ENCODE measurements at places on chromosomes 13 and 19. TPM values are rescaled to one million over a fixed set of nuclear protein-coding genes. Genes with fewer than 3 reads are reported as not detected.

GRCh38 chr19:11131471-11131870, 24.1 kb downstream of the SPC24 start:
- H3K27me3 ChIP-seq: no peaks in the 10 kb centered on the region
- no peak for DNase-seq
- H3K27ac ChIP-seq: no peak overlapping the region
- H3K4me1 ChIP-seq: no peaks in the 10 kb centered on the region
- no peak overlapping the region for H3K4me3 ChIP-seq
- peaks cover 14% of the 10 kb centered on the region for H3K36me3 ChIP-seq

- H3K4me1 ChIP-seq: no peaks in the 10 kb centered on the region
- H3K27ac ChIP-seq: no peak overlapping the region
- no peaks in the 10 kb centered on the region for H3K36me3 ChIP-seq
Observed at GRCh38 chr13:50993934-50994333, 84.3 kb downstream of the RNASEH2B start.

DNA sequence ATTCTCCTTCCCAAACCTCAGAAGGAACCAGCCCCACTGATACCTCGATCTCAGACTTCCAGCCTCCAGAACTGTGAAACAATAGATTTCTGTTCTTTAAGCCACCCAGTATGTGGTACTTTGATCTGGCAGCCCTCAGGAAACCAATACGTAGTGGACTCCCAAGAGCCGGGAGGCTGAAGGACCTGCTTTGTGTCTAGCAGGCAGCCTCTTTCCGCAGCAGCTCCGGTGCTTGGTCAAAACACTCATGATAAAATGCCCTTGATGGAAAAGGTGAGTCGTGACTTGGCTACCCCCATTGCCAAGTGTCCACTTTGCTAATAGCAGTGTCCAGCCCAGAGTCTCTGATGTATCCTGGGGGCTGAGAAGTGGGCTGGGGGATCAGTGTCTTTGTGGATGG, 158.8 kb upstream of the TMTC4 start:
- no peak overlapping the region for H3K4me3 ChIP-seq
- H3K36me3 ChIP-seq: no peaks in the 10 kb centered on the region
- no peaks in the 10 kb centered on the region for H3K27me3 ChIP-seq
- no peak for DNase-seq
- no peak overlapping the region for H3K27ac ChIP-seq

IL12RB1 gene
- polyA plus RNA-seq: 0.15 TPM

DNA sequence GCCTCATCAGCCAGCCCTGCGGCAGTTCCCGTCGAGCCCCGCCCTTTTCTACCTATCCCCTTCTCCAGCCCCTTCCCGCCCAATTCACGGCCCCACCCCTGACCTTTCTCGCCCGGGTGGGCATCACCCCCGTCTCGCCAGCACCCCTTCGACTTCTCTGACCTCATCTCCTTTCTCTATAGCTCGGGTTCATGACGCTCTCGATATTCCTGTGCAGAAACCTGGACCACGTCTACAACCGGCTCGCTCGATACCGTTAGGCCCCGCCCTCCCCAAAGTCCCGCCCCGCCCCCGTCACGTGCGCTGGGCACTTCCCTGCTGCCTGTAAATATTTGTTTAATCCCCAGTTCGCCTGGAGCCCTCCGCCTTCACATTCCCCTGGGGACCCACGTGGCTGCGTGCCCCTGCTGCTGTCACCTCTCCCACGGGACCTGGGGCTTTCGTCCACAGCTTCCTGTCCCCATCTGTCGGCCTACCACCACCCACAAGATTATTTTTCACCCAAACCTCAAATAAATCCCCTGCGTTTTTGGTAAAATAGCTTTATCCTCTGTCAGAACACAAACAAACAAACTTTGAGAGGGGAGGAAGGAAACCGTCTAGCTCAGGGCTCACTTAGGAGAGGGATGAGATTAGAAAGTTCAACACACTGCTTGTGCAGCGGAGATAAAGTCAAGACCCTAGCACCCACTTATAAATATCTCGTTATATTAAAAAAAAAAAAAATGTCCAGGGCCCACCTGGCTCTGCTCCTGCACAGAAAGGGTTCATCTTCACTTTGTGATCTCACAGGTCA, 5.1 kb downstream of the CD37 start:
- no peaks in the 10 kb centered on the region for H3K36me3 ChIP-seq
- no peaks in the 10 kb centered on the region for H3K4me1 ChIP-seq
- H3K27ac ChIP-seq: peak overlapping the region; percentile 91

FXYD7 gene
- polyA plus RNA-seq: not detected

DNA sequence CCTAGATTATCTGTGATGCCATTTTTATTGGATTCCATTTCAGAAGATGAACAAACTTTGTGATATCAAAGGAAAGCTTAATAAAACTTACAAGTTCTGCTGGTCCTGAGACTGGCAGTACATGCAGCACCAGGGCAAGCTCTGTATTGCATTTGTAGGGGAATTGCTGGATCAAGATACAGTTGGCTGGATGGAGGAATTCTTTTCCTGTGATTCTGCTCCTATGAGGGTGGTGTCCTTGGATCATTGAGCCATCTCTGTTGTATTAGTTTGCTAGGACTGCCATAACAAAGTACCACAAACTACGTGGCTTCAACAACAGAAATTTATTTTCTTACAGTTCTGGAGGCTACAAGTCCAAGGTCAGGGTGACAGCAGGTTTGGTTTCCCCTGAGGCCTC, 33.9 kb upstream of the CSNK1A1L start:
- no peaks in the 10 kb centered on the region for H3K36me3 ChIP-seq
- no peaks in the 10 kb centered on the region for H3K4me1 ChIP-seq
- H3K27ac ChIP-seq: no peak overlapping the region

- H3K4me3 ChIP-seq: no peak overlapping the region
- H3K27ac ChIP-seq: no peak overlapping the region
- H3K4me1 ChIP-seq: peaks cover 3% of the 10 kb centered on the region
- no peaks in the 10 kb centered on the region for H3K36me3 ChIP-seq
- DNase-seq: no peak
Observed at GRCh38 chr19:46984077-46985010, 35.3 kb upstream of the NPAS1 start.

DNA sequence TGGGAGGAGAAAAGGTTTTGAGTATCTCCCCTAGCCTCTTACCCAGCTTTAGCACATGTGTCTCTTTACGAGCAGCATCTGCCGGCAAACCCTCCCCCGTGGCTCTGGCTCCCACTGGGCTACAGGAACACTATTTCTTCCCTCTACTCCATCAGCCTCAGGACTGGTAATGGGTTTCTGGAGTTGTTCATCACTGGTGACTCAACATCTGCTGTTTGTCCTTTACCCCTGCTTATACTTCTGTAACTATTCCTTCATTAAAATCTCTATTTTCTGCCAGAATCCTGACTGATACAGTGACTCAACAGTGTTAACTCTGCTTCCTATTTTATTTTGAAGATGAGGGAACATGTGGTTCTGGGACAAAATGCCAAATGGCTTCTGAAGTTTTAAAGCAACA, 437.3 kb upstream of the HTR2A start:
- no peak for DNase-seq
- H3K27ac ChIP-seq: no peak overlapping the region
- no peak overlapping the region for H3K4me3 ChIP-seq

DNA sequence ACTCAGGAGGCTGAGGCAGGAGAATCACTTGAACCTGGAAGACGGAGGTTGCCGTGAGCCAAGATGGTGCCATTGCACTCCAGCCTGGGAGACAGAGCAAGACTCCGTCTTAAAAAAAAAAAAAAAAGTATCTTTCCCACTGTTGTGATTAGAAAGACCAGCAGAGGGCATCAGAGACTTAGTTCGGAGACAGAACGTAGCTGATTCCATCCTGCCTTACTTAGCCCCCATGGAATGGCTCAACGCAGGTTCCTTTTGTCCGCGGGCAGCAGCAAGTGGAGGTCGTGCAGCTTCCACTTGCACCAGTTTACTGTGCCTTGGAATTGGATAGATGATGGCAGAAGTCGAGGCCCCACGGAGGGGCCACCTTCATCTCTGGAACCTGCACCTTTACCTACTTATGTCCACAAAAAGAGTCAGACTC, 8.1 kb downstream of the TIMM29 start:
- H3K27me3 ChIP-seq: no peaks in the 10 kb centered on the region
- no peaks in the 10 kb centered on the region for H3K36me3 ChIP-seq
- no peak overlapping the region for H3K4me3 ChIP-seq
- H3K4me1 ChIP-seq: peaks cover 15% of the 10 kb centered on the region

SMIM24 gene
- polyA plus RNA-seq: 143 TPM

GRCh38 chr13:23980160-23980551, 82.9 kb upstream of the C1QTNF9B start:
- no peaks in the 10 kb centered on the region for H3K4me1 ChIP-seq
- no peaks in the 10 kb centered on the region for H3K36me3 ChIP-seq
- DNase-seq: peak; percentile 86
- H3K27me3 ChIP-seq: no peaks in the 10 kb centered on the region
- H3K4me3 ChIP-seq: peak overlapping the region; percentile 21

- no peak for DNase-seq
- no peak overlapping the region for H3K4me3 ChIP-seq
- no peak overlapping the region for H3K27ac ChIP-seq
- H3K27me3 ChIP-seq: no peaks in the 10 kb centered on the region
Observed at GRCh38 chr13:44389876-44390275, 16.3 kb downstream of the SERP2 start.

- DNase-seq: no peak
- no peak overlapping the region for H3K27ac ChIP-seq
- no peaks in the 10 kb centered on the region for H3K27me3 ChIP-seq
- H3K36me3 ChIP-seq: no peaks in the 10 kb centered on the region
Observed at GRCh38 chr13:102291587-102292218, 110.1 kb downstream of the FGF14 start.

DNA sequence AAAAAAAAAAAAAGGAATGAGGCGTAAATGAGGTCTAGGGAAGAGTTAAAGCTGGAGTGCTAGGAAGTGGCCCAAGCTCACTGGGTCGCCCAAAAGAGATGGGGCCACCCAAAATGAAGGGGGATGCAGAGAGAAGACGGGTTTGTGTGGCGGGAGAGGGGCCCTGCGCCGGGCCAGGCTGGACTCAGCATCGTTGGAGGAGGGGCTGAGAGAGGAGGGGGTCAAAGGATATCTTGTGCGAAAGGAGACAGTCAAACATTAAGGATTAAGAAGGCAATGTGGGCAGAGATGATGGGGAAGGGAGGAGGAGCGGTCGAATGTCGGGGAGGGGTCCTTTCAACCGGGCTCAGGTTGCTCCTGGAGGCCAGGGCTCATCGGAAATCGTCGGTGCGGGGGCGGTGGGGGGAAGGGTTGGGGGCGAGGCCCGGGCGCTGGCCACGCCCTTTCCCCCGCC, 825 bp upstream of the CARM1 start:
- DNase-seq: peak; percentile 67
- no peaks in the 10 kb centered on the region for H3K36me3 ChIP-seq
- H3K4me3 ChIP-seq: no peak overlapping the region
- H3K27me3 ChIP-seq: no peaks in the 10 kb centered on the region

NR1H2 gene
- 45.9 TPM for polyA plus RNA-seq

DNA sequence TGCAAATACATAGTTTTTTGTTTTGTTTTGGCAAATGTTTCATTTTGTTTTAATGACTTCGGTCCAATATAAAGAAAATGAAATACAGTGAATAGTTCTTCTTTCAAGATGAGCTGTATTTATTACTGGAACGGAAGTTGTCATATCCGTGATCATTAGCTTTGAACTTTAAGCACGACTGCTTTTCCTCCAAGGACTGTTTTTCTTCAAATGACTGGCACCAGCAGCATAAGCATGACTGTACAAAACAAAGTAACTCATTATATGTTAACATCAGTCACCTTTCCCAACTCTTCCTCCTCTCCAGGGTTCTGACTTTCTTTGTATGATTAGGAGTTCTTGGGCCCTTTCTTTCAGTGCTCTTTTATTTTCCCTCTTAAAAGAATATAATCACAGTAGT, 20.5 kb downstream of the EDNRB start:
- no peak overlapping the region for H3K27ac ChIP-seq
- no peak for DNase-seq
- no peaks in the 10 kb centered on the region for H3K27me3 ChIP-seq
- no peak overlapping the region for H3K4me3 ChIP-seq

DNA sequence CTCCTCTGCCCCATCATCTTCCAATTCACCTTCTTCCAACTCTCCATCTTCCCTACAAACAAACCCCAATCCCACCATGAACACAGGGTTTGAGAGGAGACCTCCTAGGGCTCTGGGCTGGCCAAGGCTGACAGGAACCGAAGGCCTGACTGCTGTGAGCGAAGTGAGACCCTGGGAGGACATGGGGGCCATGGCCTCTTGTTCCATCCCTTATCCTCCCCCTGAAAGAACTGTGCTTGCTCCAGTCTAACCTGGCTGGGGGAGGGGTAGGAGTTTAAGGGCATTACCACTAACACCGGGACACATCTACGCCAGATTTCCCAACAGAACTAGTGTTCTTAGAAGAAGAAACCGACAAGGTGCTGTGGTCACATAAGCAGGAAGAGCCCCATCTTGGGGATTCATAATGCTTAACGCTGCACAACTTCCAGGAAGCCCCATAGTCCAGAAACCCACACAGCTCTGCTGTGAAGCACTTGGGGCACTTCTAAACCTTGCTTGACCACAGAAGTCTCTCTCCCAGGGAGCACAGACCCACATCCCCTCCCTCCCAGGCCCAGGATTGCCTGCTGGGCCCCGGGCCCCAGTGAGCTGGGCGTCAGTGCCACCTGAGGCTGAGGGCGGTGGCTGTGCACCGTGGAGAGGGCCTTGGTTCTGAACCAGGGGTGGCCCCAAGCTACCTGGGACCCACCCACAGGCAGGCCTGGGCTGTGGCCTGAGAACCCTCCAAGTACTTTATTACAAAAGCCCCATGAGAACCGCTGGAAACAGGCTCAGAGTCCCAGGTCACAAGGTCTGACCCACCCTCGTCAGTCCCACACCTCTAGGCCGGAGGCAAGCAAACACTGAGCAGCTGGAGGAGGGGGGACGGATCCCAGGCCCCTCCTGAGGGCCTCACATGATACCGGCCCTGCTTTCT, 18.8 kb downstream of the ZC3H4 start:
- peak overlapping the region; percentile 93 for H3K27ac ChIP-seq
- peaks cover 48% of the 10 kb centered on the region for H3K4me1 ChIP-seq
- H3K36me3 ChIP-seq: no peaks in the 10 kb centered on the region
- DNase-seq: peak; percentile 48

DNA sequence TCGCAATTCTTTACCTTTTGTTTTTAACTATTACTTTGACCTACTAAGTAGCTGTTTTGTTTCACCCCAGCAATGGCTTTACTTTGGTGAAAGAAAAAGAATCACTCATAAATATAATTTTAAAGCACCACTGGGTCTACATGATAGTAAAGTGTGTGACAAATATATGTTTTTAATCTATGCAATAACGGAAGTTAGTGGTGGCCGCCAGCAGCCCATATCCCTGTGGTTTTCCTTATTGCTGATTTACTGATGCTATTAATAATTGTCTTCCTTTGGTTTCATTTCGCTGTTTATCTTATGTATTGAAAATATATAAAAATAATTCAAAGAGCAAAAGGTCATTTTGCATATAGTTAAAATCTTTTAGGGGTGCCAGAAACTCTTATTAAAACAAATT, 491.3 kb downstream of the DIAPH3 start:
- no peaks in the 10 kb centered on the region for H3K4me1 ChIP-seq
- no peaks in the 10 kb centered on the region for H3K36me3 ChIP-seq
- H3K4me3 ChIP-seq: no peak overlapping the region
- DNase-seq: no peak
- no peaks in the 10 kb centered on the region for H3K27me3 ChIP-seq

All from pancreas (tissue), 10 donors.